ENCODE measurements at places on chromosomes 4 and X.

GRCh38 chr4:159016593-159017024 lies 86.3 kb upstream of the RAPGEF2 start:
- DNase-seq: no peak

- DNase-seq: peak; percentile 87
These were observed 10.6 kb upstream of the PYURF start for GRCh38 chr4:88533937-88534750.

DNA sequence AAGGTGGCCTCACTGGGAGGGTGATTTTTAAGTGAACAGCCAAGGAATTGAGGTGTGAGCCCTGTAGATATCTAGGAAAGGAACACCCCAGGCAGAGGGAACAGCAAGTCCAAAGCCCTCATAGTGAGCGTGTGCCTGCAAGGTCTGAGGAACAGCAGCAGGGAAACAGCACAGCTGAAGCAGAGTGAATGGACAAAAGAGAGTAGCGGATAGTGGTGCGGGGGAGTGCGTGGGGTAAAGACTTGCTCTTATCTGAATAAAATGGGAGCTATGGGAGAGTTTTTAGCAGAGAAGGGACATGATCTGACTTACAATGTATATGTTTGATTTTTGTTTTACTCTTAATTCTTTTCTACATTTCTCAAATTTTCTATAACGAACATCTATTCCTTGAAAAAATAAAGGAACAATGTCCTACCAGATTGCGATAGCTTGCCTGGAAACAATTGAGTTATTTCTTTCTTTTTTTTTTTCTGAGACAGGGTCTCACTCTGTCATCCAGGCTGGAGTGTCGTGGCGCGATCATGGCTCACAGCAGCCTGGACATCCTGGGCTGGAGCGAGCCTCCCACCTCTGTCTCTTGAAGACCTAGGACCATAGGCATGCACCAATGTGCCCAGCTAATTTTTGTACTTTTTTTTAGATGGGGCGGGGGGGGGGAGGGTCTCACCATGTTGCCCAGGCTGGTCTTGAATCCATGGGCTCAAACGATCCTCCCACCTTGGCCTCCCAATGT lies 19.5 kb upstream of the HADH start:
- no peak for DNase-seq

GRCh38 chr4:125992891-125993290 lies 678.1 kb downstream of the FAT4 start:
- DNase-seq: peak; percentile 2

DNA sequence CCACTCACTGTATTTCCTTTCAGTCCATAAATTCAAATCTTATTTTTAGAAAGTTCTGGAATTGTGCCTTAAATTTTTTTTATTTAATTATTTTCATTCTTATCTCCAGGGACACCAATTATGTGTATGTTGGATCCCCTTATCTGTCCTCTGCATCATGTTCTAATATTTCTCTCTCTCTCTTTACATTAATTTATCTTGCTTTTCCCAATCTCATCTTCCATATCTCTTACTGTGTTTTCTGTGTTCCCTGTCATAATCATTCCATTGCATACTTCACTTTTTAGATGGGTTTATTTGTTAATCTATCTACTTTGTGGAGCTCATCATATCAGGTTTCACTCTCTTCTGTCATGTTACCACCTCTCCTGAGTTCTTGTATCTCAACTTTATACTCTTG lies 37.4 kb downstream of the PPP2R2C start:
- no peak for DNase-seq

DNA sequence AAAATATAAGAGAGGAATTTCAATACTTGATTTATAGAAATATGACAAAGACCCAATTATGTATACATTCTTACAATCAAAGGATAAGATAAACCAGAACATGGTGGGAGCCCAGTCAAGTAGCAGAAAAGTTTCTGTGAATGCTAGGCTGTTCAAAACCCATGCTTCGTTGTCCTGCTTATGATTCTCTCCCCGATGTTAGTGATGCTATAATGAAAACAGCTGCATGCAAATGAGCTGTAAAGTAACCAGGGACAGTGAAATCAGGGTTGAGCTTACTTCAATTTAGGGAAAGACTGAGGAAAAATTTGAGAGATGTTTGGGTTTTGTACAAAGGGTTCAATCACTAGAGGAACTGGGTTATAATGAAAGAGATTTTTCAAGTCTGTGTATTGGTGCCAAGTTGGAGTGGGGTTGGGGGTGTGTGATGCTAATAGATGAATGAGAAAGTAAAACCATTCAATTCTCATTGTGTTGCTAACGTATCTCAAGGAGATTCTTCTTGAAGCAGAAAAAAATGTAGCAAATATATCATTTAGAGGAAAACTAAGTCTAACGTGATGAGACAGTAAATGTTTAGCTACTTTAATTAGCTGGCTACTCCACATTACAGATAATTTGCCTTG lies 59.3 kb upstream of the PPP1R2C start:
- no peak for DNase-seq

GRCh38 chr4:6229095-6229494 lies 28.7 kb upstream of the JAKMIP1 start:
- no peak for DNase-seq

- no peak for DNase-seq
These were observed 990 bp upstream of the HADH start for GRCh38 chr4:107988763-107989035.

DNA sequence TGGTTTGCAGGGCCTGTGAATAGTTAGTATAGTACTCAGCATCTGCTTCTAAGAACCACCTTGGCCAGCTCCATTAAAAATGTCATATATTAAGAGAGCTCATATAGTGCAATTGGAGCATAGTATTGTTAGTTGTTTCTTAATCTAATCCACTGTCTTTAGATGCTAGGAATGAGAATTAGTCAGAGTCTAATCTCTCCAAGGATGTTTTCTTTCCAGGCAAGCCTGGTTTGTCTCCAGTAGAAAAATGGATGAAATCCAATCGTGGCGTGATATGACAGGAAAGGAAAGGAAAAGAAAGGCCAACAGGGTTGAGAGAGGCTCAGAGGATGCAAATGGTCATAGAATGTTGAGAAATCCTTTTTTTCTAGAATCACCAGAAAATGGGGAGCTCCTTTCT lies 15.0 kb upstream of the TMEM164 start:
- no peak for DNase-seq

GRCh38 chrX:34350561-34351335 lies 218.6 kb upstream of the FAM47A start:
- DNase-seq: no peak

GRCh38 chrX:84046403-84046984 lies 141.5 kb downstream of the RPS6KA6 start:
- DNase-seq: peak; percentile 33

GRCh38 chr4:47788126-47788525 lies 49.7 kb downstream of the CORIN start:
- DNase-seq: no peak

DNA sequence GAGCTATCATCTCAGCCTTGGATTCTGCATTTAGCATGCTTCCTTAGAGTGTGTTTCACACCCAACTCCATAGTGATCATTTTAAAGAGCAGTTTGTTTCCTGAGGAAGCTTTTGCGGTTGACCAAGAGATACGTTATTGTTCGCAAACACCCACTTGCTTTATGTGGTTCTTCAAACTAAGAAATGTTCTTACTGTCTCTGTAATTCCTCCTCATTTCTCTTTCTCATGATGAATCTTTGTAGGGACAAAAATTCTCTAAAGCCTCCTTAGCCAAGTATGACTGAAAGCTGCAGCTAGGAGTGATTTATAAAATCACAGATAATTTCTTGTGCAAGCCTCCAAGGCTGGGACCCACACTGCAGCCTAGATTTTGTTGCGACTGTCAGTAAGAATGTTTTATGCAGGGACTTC lies 10.0 kb downstream of the TNIP3 start:
- no peak for DNase-seq

- DNase-seq: peak; percentile 0
These were observed 229.6 kb upstream of the AGTR2 start for GRCh38 chrX:115940888-115941332.

DNA sequence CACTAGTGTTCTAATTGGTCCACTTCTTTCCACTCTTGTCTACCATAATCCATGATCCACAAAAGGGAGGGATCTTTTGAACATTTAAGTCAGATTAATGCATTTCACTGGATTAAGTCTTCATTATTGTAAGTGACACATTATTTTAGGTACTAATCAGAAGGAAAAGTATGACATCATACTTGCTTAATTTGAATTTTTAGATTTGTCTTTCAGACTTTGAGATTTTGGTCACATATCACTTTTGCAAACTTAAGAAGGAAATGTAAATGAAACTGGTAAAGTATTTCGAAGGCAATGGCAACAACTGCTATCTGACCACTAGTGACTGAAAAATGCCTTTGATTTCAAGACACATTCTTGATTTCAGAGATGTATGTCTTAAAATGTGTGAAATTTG lies 5.2 kb downstream of the MMRN1 start:
- no peak for DNase-seq

DNA sequence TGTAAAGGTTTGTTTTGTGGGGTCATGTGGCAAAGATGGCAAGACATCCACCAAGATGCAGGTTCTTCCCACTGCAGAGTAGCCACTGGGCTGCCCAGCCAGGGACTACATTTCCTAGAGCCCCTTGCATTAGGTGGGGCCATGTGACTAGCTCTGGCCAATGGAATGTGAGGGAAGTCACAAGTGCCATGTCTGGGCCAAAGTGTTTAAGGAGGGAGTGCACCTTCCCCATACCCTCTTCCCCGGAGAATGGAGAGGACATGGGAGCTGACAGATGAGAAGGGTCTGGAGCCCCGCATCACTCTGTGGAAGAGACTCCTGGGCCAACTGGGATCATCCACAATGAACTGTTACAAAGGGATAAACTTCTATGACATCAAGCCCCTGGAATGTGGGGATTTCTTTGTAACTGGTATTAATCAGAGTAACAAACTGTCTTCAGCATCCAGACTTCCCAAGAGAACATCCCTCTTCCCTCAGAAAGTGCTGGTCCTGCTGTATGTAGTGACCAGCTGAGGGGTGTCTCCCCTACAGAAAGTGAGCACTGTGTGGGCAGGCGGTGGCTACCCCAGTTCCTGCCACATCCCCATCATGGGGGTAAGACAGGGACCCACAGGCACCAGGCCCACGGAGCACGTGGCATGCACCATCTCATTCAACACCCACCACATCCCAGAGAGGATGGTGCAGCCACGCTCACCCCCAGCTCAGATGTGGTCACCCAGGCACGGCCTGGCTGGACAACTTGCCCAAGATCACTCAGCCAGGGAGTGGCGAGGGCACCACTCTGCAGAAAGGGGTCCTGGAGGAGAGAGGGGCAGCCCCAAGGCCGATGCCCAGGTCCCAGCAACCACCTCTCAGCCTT lies 10.9 kb downstream of the PPP2R2C start:
- no peak for DNase-seq

Data from AG10803 (cell line).